Activated CD4-positive, alpha-beta T cell treated with anti-CD3 and anti-CD28 coated beads for 36 hours (primary cell): ENCODE measurements at places on chromosomes 6 and 20. TPM values are rescaled to one million over a fixed set of nuclear protein-coding genes. Genes with fewer than 3 reads are reported as not detected.

DNA sequence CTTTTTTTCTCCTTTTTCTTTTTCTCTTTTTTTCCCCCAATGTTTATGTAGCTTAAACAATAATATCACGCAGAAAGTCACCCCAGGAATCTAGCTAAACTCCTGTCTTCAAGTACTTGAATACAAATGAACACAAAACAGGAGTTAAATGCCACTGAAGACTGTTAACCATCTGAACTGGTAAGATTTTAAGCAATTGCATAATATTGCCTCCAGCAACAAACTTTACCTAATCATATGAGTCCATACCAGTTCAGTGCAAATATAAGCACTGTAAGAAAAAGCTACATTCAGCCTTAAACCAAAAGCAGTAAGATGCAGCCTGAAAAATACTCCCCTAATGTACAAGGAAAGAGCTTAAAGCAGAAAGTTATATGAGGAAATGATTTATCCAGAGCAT is 173.9 kb upstream of the TFAP2D start:
- H3K27me3 ChIP-seq, result no peaks in the 10 kb centered on the region
- H3K36me3 ChIP-seq, result no peaks in the 10 kb centered on the region
- H3K27ac ChIP-seq, result no peak overlapping the region
- DNase-seq, result no peak
- no peak overlapping the region for H3K4me3 ChIP-seq

The MROH8 gene
- 4.5 TPM for total RNA-seq

DNA sequence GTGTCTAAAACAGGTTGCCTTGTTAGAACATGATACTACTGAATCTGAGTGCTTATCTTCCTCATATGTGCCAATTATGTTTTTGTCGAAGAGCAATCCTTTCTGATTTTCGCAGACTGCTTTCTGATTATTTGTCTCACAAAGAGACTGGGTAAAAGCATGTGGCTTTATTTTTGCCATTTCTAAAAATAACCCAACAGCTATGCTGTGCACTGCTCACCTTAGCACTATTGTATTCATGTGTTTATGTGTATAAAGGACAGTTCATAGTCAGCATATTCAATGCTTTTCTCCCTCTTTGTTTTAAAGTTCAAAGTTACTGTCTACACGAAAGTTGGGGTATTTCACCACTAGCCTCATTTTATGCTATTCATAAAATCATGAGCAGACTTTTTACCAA is 127.0 kb downstream of the SGK1 start:
- H3K27me3 ChIP-seq, result no peaks in the 10 kb centered on the region
- no peak overlapping the region for H3K27ac ChIP-seq
- DNase-seq, result no peak
- no peaks in the 10 kb centered on the region for H3K36me3 ChIP-seq
- no peaks in the 10 kb centered on the region for H3K4me1 ChIP-seq
- no peak overlapping the region for H3K4me3 ChIP-seq

The TOX2 gene
- total RNA-seq, result 3.0 TPM

DNA sequence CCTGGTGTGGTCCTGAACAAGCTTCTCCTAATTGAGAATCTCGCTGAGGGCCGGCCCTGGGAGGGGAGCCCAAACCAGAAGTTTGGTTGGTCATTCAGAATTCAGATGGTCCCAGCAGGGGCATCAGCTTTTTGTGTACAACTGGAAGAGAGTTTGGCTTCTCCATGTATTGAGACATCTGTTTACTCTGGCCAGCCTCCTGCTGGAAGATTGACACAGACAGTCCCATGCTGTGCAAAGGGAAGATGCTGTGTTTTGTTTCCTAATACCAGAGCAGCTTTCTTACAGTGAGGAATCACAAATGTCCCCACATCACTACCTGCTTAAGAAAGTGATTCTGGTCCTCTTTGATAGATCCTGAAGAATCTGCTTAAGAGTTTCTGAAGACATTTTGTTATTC is 97.8 kb downstream of the PLEKHG1 start:
- H3K27me3 ChIP-seq, result no peaks in the 10 kb centered on the region
- no peak overlapping the region for H3K4me3 ChIP-seq
- no peaks in the 10 kb centered on the region for H3K36me3 ChIP-seq
- H3K4me1 ChIP-seq, result peaks cover 8% of the 10 kb centered on the region
- no peak overlapping the region for H3K27ac ChIP-seq

- H3K27ac ChIP-seq, result no peak overlapping the region
- H3K27me3 ChIP-seq, result peaks cover 11% of the 10 kb centered on the region
- no peak overlapping the region for H3K4me3 ChIP-seq
- DNase-seq, result no peak
Observed at GRCh38 chr20:19990850-19991249, 26.3 kb upstream of the NAA20 start.

The BCKDHB gene
- 21.4 TPM for total RNA-seq

DNA sequence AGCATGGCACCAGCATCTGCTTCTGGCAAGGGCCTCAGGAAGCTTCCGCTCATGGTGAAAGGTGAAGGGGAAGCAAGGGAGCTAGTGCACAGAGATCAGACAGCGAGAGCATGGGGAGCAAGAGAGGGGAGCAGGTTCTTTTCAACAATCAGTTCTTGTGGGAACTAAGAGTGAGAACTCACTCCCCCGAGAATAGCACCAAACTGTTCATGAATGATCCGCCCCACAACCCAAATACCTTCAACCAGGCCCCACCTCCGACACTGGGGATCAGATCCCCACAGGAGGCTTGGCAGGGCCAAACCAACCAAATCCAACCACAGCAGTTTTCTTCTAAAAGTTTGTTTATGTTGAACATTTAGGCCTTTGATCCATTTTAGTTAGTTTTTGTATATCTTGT is 69.7 kb upstream of the BHLHE23 start:
- no peaks in the 10 kb centered on the region for H3K36me3 ChIP-seq
- DNase-seq, result no peak
- no peak overlapping the region for H3K4me3 ChIP-seq

The SMPD2 gene
- total RNA-seq, result 7.5 TPM

DNA sequence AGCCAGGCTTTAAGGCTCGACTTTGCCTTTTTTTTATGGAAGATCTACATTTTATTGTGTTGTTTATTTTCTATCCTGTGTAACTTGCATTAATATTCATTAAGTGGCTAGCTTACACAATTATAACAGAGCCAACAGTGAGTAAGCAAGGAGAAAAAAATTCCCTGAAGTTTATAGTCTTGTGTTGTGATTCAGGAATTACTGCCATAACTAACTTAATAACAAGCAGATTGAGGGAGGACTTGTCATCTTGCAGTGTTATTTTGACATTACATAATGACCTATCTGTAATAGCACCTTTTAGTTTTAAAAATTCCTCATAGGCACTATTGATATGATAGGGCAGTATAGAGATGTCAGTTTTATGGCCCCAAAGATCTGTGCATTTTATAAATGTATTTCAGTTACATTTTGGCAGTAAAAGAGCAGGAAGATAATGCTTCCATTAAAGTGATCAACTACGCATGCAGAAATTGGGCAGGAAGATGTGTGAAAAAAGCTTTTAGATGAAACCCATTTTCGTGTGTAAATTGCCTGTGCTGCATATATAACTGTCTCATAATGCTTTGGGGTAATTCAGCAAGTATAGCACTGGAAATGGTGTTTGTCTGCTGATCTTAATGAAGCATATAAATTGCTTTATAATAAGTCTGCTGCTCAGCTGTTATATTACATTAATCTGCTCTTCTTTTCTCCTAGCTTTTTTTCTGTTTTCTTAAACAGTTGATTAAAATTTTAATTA is 123.0 kb downstream of the SMAP1 start:
- no peak overlapping the region for H3K27ac ChIP-seq
- H3K36me3 ChIP-seq, result peaks cover 20% of the 10 kb centered on the region
- no peak overlapping the region for H3K4me3 ChIP-seq
- no peaks in the 10 kb centered on the region for H3K27me3 ChIP-seq
- H3K4me1 ChIP-seq, result no peaks in the 10 kb centered on the region

- peaks cover 9% of the 10 kb centered on the region for H3K36me3 ChIP-seq
- peaks cover 4% of the 10 kb centered on the region for H3K27me3 ChIP-seq
- H3K4me3 ChIP-seq, result no peak overlapping the region
- no peak overlapping the region for H3K27ac ChIP-seq
- H3K4me1 ChIP-seq, result peaks cover 6% of the 10 kb centered on the region
Observed at GRCh38 chr6:170008294-170008785, 256.9 kb downstream of the ERMARD start.

The BPHL gene
- 15.8 TPM for total RNA-seq

DNA sequence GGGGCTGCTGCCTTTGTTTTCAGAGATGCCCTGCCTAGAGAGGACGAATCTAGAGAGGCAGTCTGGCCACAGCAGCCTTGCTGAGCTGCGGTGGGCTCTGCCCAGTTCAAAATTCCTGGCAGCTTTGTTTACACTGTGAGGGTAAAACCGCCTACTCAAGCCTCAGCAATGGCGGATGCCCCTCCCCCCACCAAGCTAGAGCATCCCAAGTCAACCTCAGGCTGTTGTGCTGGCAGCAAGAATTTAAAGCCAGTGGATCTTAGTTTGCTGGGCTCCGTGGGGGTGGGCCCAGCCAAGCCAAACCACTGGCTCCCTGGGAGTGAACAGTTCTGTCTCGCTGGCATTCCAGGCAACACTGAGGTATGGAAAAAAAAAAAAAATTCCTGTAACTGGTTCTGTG is 970.9 kb downstream of the TBC1D32 start:
- H3K4me3 ChIP-seq, result no peak overlapping the region
- H3K36me3 ChIP-seq, result no peaks in the 10 kb centered on the region
- no peak for DNase-seq
- no peaks in the 10 kb centered on the region for H3K27me3 ChIP-seq
- no peak overlapping the region for H3K27ac ChIP-seq

DNA sequence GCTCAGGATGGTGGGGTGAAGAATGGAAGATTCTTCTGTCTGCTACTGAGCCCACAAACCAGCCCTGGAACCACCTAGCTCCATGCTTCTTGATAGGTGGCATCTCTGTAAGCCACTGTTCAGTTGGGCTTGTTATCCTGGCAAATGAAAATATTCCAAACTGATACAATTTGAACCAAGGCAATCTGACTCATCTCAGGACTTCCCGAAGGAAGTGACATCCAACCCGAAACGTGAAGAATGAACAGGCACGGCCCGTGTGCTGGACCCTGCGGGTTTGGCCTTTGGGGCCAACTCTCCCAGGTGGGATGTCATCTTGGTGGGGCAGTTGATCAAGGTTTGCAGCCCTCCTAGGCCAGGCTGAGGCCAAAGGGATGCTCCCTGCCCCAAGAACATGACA is 160.3 kb downstream of the PREX1 start:
- DNase-seq, result no peak
- H3K36me3 ChIP-seq, result peaks cover 2% of the 10 kb centered on the region
- no peaks in the 10 kb centered on the region for H3K4me1 ChIP-seq
- H3K27me3 ChIP-seq, result no peaks in the 10 kb centered on the region
- H3K27ac ChIP-seq, result no peak overlapping the region

DNA sequence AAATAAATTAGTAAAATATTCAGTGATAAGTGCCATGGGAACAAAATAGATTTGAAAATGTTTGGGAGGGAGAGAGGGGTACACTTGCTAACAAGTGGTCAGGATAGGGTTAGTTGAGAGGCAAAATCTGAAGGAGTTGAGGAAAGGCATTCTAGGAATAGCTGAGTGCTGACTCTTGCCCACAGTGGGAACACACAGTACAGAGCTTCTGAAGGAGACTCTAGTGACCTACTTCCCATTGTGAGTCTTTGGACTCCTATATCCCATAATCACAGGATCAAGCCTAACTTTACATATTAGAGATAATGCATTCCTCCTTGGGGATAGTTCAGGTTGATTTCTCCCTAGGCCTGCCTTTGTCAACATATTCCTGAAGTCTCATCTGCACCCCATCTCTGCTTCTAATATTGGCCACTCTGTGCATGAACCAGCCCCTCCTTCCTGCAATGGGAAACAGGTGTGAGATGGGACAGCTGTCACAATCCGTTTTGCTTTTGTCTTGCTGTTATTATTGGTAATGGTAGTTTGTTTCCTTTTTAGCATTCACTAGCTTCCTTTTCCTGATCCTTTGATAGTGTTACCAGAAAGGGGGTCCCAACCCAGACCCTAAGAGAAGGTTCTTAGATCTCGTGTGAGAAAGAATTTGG is 2.6 kb upstream of the TRIM38 start:
- peak overlapping the region; percentile 100 for H3K27ac ChIP-seq
- no peaks in the 10 kb centered on the region for H3K27me3 ChIP-seq
- no peak for DNase-seq
- peaks cover 53% of the 10 kb centered on the region for H3K4me1 ChIP-seq
- peaks cover 48% of the 10 kb centered on the region for H3K36me3 ChIP-seq

- DNase-seq, result no peak
- H3K4me3 ChIP-seq, result no peak overlapping the region
- H3K27ac ChIP-seq, result no peak overlapping the region
- no peaks in the 10 kb centered on the region for H3K36me3 ChIP-seq
Observed at GRCh38 chr6:129029778-129030177, 146.8 kb downstream of the LAMA2 start.

DNA sequence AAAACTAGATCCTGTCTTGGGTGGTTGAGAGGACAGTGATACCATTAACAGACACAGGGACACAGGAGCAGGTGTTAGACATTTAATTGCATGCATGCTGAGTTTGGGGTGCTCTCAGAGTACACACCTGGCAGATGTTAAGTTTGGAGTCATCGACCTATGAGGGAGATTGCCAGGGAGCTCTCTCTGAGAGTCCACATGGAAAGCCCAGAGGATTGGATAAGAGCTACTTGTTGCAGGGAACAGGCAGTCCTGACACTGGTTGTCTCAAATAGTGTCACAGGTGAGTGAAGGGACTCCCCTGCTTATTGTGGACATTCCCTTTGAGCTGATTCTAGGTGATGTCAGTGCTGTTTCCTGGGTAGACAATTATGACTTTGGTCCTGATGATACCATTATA is 3.1 kb downstream of the ATRN start:
- H3K27me3 ChIP-seq, result no peaks in the 10 kb centered on the region
- H3K27ac ChIP-seq, result no peak overlapping the region
- DNase-seq, result no peak
- no peaks in the 10 kb centered on the region for H3K36me3 ChIP-seq
- no peak overlapping the region for H3K4me3 ChIP-seq

The BTNL2 gene
- total RNA-seq, result not detected

The FAM217A gene
- total RNA-seq, result not detected

DNA sequence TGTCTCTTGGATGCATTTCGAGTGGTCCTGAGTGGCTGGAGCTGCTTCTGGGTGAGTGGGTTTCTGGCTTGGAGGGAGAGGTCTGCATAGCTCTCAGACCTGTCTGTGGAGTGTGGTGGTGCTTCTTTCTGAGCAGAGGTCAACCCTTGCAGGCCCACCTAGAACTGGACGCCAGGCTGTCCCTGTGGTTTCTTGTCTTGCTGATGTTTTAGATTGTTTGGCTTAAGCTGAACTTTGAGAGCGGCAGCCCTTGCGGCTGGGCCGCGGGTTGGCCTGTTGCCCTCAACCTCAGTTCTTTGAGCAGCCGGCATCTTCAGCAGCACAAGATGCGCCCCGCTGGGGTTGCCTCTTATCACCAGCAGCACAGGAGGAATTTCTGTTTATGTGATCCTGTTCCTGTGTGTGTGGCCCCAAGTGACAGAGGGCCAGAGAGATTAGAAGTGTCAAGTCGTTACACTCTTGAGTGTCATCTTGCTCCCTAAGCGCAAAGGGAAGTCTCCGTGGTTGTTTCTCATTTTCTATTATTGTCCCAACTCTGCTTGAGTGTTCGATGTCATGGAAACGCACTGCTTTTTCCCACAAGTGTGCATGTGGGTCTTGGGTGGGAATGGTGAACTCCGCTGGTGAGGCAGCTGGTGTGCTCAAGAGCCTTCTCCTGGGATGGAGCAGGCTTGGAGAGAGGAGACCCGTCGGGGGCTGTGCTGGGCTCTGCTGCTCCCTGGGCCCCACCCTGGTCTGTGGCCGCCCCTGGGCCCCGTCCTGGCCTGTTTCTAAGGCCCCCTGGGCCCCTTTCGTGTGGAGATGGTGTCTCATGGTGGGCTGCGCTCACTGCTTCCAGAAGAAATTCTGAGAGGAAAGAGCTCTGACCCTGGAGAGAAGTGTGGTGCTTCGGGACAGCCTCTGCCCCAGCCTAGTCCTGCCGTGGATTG is 20.1 kb upstream of the SLC22A1 start:
- peaks cover 11% of the 10 kb centered on the region for H3K4me1 ChIP-seq
- H3K27me3 ChIP-seq, result no peaks in the 10 kb centered on the region
- peaks cover 58% of the 10 kb centered on the region for H3K36me3 ChIP-seq
- H3K4me3 ChIP-seq, result no peak overlapping the region
- DNase-seq, result no peak

The MACROD2 gene
- total RNA-seq, result not detected

The DAAM2 gene
- not detected for total RNA-seq
